ENCODE measurements at places on chromosomes 3 and 15. TPM values are rescaled to one million over a fixed set of nuclear protein-coding genes. Genes with fewer than 3 reads are reported as not detected.

DNA sequence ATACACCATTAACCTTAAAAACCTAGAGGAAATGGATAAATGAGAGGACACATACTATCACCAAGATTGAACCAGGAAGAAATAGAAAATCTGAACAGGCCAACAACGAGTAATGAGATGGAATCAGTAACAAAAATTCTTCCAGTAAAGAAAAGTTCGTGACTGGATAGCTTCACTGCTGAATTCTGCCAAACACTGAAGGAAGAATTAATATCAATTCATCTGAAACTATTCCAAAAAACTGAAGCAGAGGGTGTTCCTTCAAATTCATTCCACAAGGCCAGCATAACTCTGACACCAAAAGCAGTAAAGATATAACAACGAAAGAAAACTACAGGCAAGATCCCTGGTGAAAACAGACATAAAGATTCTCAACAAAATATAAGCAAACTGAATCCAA lies 195.8 kb upstream of the GPR149 start:
- no peak for DNase-seq

- DNase-seq = no peak
These were observed 60.1 kb upstream of the PARL start for GRCh38 chr3:183944775-183945174.

DNA sequence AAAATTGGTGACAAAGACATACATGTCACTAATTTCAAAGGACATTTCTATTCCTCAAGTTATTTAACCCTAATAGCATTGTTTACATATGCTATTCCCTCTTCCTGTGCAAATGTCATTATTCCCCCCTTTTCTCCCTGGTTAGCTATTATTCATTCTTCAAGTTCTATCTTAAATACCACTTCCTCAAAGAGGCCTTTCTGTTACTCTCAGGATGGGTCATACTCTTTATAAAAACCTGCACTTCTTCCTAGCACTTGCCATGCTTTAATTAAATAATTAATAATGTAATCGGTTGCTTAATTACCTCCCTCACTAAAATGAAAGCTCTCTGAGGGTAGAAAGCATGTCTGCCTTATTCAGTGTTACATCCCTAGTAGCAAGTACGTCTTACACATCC lies 88.5 kb downstream of the XRN1 start:
- DNase-seq = no peak

DNA sequence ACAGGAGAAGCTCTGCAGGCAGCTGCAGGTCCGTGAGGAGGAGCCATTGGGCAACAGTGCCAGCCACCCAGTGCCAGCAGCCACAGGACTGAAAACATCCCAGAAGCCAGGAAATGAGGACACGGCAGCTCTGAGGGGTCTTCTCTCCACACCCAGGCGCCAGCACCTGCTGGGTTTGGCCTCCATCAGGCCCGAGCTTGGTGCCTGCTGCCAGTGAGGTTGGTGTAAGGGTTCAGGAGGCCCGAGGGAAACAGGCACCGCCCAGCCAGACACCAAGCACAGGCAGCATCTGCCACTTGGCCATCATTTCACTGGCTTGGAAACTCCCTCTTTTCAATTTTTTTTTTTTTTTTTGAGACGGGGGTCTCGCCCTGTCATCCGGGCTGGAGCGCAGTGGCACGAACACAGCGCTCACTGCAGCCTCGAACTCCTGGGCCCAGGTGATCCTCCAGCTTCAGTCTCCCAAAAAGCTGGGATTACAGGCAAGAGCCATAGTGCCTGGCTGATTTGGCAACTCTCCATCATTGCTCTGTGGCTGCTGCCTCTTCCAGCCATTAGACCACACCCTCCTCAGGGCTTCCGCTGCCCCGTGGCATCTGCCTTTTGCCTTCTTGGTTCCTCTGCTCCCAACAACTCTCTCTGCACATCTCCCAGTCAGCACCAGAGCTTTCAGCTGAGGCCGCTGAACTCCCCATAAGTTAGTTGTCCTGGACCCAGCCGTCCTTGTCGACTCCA lies 1.5 kb upstream of the ITIH3 start:
- no peak for DNase-seq

- no peak for DNase-seq
These were observed 46.4 kb upstream of the PGPEP1L start for GRCh38 chr15:99054025-99054387.

DNA sequence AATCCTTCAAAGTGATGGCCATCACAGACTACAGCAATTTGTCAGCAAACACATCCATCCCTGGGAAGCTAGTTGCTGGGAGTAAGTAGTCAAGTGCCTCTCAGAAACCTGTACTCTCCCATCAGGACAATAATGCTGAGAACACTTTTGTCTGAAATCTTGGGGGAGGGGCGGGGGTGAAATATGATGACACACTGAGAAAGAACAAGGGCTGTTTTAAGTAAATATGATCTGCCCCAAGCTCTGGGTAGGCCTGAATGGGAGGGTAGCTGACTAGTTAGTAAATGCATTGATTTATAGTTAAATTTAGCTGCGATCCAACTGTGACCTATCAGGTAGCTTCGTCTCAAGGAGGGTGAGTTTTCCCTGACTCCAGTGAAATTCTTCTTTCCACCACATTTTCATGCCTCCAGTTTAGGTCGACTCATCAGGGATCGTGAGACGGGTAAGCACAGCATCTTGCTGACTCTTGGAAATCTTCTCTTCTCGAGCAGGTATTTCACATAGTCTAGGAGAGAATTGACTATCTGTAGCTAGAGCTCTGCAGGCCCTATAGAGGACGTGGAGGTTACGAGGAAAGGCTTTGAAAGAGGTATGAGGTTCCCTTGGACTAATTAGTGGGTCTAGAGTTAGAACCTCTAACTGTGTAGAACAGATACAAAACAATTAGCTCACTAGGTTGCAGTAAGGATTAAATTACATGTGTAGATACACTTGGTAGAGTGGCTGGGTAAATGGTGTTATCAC lies 213.4 kb upstream of the SLC2A2 start:
- DNase-seq = no peak

- DNase-seq = no peak
These were observed 781.2 kb upstream of the ARPP21 start for GRCh38 chr3:34858067-34858660.

GRCh38 chr3:67616046-67616445 lies 38.4 kb downstream of the SUCLG2 start:
- no peak for DNase-seq

Gene PLA2G4E
- not detected for total RNA-seq

Gene CSK
- 87.8 TPM for total RNA-seq

Gene ATP6V1A
- total RNA-seq = 150 TPM

Gene ECE2
- total RNA-seq = not detected

Gene FAM227B
- 1.4 TPM for total RNA-seq

Gene HHLA2
- total RNA-seq = under 0.01 TPM

Gene PATL2
- 0.09 TPM for total RNA-seq

Measured in dermis blood vessel endothelial cell (primary cell).